Hindlimb muscle (tissue), 1 donor: ENCODE measurements at places on chromosomes 7 and 10.

DNA sequence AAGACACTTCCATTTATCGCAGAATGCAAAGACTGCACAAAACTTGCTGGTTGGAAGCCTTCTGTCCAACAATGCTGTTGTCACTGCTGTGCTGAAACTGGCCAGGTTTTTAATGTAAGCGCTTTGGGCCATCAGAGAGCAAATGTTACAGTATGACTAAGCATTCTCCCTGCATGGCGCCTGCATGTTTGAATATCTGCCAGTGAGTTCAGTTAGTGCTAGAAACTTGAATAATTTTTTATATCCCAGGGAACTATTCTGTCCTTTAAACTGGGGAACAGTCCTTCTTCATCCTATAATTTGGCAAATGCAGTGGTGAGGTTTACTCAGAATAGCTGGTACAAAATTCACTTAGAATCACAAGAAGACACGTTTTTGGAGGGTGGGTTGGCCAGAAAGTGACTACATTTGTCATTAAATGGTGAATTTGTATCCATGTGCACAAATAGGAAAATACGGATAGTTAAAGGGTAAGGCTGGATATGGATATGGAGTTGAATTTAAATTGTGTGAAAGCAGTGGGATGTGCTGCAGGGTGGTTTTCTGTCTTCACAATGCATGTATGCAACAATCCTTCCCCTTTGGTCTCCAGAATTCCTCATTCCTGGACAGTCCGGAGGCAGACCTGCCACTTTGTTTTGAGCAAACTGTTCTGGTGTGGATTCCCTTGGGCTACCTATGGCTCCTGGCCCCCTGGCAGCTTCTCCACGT, 1.7 kb downstream of the ABCC2 start:
- DNase-seq, result no peak

GRCh38 chr10:6108631-6109443, 20.0 kb downstream of the RBM17 start:
- no peak for DNase-seq

GRCh38 chr7:143929224-143929920, 5.7 kb upstream of the OR2F2 start:
- no peak for DNase-seq

DNA sequence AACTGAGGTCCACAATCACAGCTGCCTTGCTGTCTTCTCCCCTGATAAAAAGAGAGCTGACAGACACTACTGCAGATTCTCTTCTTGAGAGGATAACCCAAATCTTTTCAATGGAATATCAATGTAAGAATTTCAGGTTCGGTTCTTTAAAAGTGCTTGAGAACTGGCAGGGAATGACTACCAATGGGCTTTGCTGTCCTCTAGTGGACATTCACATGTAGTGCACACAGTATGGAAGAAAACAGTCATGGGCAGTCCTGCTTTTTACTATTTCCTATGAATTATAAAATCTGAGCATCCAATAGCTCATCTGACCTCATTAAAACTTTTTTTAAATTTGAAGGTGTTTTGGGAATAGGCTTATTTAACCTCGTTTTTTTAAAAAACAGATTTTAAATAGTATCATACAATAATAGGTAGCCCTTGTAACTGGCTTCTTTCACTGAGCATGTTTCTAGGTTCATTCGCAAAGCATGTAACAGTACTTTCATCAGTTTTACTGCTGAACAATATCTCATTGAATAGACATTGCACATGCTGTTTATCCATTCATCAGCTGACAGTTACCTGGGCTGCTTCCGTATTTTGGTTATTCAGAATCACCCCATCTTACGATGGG, 18.3 kb downstream of the FZD9 start:
- no peak for DNase-seq

GRCh38 chr10:89785095-89785494, 83.7 kb downstream of the KIF20B start:
- DNase-seq, result no peak

GRCh38 chr10:30059209-30060107, at the start of gene JCAD:
Gene JCAD, minus strand, starts transcription at chr10:30059586. Its CDS starts 11,774 bp downstream, at chr10:30047812.
- DNase-seq, result peak; percentile 49

GRCh38 chr10:85578860-85579259, 787.7 kb downstream of the GRID1 start:
- DNase-seq, result no peak

- DNase-seq, result no peak
Measured at GRCh38 chr7:100894860-100895700, 608 bp downstream of the ACHE start.
